ENCODE measurements at places on chromosomes 3 and 15.

DNA sequence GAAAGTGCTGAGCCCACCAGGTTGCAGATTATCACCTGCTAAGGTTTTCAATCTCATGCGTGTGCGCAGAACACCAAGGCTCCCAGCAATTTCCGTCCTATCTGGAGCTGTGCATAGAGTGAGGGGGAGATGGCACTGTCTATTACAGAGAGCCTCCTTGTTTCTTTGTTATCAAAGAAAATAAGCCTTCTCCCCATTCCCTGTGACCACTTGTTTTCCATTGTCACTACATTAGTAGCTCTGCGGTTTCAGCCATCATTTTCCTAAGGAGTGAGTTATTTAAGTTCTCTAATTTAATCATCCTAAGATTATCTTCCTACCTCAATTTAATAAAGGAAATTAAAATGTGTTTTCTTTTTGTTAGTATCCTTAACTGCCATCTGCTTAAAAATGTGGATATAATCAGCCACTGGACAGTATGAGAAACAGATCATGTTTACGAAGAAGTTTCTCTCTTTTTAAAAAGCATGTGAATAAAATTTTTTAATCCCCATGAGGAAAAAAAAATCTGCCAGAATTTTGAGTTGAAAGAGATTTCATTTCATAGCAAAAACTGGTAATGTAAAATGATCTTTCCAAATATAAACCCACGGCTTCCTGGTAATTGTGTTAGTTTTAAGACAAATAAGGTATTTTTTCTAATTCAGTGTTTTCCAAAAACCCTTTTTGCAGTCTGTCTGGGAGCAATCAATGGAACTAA lies 172.3 kb upstream of the UBE2E1 start:
- no peak for DNase-seq

- DNase-seq: no peak
These were observed 5.1 kb downstream of the SPTBN5 start for GRCh38 chr15:41888662-41889253.

GRCh38 chr3:44042772-44043171 lies 198.9 kb upstream of the TOPAZ1 start:
- no peak for DNase-seq

DNA sequence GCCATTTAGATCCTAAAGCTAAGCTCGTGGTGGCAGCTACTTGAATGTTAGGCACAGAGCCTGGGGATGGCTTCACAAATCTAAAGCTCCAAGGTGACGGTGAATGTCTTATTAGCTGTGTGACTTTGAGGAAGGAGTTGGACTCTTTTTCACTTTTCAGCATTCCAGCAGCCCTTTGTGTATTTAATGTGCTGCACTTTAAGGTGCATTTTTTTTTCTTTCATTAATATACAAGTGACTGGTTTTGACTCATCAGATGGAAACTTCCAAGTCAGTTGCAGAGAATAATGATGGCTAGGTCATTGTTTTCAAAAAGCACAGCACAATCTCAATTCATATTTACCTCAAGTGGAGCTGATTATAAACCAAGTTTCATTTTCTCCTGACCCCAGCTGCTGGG lies 55.8 kb downstream of the TMED3 start:
- DNase-seq: no peak

DNA sequence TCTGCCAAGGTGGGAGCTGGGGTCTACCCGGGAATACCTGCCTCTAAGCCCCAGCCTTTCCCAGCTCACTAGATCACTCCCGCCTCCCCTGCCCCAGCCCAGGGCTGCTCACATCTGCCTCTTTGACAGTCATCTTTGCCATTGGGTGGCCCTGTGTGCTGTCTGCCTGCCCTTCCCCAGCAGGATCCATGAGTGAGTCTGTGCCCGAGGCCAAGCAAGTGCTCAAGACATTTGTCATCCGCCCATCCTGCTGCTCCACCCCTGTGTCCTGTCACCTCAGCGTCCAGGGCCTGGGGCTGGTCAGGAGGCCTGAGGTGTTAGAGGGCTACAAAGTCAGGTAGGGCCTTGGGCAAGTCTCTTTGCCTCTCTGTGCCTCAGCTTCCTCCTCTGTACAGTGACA lies 89.4 kb downstream of the LSM3 start:
- no peak for DNase-seq

DNA sequence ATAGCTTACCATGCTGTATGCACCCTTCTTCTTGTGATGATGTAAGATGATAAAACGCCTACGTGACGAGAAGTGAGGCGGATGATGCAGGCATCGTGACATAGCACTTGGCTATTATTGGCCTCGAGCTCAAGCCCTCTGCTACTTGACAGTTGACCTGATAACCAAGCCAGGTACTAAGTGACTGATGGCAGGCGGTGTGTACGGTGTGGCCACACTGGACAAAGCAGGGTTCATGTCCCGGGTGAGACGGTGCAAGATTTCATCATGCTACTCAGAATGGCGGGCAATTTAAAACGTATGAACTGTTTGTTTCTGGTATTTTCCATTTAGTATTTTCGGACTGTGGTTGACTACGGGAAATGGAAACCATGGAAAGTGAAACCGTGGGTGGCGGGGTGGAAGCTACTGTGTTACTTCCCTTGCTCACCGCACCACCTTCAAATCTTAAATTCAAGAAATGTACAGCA lies 57.7 kb downstream of the SLC12A8 start:
- peak; percentile 16 for DNase-seq

GRCh38 chr15:93882779-93883178 lies 348.6 kb upstream of the MCTP2 start:
- no peak for DNase-seq

GRCh38 chr3:59531066-59531745 lies 481.4 kb upstream of the CFAP20DC start:
- no peak for DNase-seq

DNA sequence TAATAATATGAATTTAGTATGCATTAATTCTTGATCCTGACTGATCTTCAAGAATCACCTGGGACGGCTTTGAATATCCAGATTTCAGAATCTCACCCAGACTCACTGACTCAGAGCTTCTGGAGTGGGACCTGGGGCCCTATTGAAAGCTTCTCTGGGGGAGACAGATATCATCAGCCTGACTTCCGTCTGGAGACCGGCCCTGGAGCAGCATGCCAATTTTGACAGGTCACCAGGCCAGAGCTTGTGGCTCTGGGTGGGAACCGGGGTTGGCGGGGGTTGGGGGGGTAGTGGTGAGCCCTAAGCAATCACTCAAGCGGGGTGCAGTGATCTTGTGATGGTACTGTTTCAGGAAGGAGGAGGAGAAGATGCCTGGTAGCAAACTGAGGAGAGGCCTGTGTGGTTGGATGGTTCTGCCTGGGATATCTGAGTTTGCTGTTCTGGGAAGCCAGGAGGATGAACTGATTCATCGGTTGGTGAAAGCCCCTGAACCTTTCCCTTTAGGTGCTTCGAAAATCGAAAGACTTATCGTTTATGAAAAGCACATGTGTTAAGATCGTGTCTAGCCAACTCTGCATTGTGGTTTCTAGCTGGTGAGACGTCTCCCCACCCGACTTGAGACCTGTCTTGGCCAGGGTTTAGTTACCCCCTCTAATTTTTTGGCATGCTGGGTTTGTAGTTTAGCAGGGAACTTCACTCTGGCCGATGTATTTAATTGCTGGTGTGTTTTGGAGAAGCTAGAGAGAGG lies 263.9 kb upstream of the C2CD4B start:
- DNase-seq: no peak

GRCh38 chr3:143328451-143328850 lies 208.9 kb downstream of the CHST2 start:
- no peak for DNase-seq

GRCh38 chr3:9473496-9474065 lies 76.2 kb downstream of the SETD5 start:
- no peak for DNase-seq

GRCh38 chr3:74390121-74390877 lies 224.2 kb downstream of the CNTN3 start:
- DNase-seq: no peak

- no peak for DNase-seq
These were observed 15.2 kb upstream of the EID1 start for GRCh38 chr15:48862705-48863104.

DNA sequence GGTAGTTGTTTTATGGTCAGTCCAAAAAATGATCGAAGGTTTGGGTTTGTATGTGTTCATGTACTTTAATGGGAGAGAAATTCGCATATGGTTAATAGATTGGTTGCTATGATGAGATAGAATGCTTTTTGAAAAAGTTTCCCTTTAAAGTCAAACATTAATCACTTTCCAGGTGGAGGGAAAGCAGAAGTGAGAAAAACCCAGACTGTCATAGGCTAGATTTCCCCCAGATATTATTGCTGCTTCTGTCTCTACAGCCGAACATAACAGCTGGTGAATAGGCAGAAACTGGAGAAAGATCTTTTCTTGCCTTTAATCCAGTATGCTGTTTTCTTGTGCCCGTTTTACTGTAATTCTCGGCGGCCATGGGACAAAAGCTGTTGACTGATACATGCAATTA lies 287.6 kb downstream of the SOX2 start:
- DNase-seq: no peak

DNA sequence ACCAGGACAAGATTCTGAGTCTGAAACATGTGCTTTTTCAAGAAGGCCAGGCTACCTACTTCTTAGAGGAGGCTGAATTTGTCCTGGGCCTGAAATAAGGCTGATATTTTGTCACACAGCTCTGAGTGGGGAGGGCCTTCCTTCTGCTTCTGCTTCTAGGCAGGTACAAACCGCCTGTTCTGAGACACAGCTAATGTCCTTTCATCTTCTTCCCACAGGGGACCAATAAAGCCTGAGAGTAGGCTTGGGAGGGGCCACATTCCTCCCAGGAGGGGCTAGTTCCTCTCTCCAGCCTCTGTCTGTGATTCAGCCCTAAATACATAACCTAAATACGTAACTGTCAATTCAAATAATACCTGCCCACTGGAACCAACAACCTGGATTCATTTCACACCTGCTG lies 34.8 kb downstream of the CRYGS start:
- DNase-seq: no peak

DNA sequence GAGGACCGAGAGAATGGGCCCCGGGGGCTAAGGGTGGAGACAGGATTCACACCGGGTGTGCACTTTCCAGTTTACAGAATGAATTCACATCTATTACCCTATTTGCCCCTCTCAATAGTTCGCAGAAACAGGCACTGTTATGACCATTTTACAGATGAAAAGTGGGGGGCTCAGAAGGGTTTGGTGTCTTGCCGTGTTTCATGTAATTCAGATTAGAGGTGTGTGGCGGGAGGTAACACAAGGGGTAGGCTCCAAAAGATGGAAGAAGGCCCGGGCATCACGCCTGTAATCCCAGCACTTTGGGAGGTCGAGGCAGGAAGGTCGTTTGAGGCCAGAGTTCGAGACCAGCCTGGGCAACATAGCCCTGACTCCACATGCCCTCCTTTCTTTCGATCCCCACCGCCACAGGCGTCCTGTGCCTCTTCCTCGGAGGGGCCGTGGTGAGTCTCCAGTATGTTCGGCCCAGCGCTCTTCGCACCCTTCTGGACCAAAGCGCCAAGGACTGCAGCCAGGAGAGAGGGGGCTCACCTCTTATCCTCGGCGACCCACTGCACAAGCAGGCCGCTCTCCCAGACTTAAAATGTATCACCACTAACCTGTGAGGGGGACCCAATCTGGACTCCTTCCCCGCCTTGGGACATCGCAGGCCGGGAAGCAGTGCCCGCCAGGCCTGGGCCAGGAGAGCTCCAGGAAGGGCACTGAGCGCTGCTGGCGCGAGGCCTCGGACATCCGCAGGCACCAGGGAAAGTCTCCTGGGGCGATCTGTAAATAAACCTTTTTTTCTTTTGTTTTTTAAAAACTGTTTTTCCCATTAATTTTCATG lies 3.4 kb downstream of the DUOXA2 start:
- DNase-seq: no peak

GRCh38 chr15:83980637-83981036 lies 254.9 kb upstream of the GOLGA6L4 start:
- DNase-seq: no peak

DNA sequence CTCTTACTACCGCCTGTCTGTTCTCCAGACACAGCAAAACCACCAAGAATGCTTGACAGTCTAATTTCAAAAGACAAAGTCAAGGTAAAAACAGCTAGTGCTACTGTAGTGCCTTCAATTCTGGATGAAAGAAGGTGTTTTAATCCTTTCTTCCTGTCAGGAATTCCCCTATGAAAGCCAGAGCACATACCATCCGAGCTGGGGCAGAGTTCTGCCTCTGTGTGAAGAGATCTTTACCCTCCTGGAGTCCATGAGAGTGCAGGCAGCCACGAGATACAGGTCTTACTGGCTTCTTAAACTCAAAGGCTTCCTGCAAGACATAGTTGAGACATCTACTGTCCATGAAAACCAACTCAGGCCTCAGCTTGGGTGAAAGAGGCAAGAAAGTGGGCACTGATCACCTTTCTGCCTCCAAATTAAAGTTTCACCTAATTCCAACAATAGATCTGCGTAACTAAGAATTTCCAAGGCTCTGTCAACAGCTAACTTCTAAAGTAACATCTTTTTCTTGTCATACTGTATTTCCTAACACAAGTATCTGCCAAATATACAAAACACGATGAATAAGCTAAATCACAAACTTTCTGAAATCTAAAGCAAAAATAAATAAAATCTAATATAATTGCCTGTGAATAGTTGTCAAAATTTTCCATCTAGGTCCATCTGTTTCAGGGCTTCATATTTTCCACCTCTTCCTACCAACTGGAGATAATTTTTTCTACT lies 7.5 kb downstream of the CDC25A start:
- no peak for DNase-seq

GRCh38 chr3:134446800-134447199 lies 39.0 kb downstream of the ANAPC13 start:
- DNase-seq: no peak

DNA sequence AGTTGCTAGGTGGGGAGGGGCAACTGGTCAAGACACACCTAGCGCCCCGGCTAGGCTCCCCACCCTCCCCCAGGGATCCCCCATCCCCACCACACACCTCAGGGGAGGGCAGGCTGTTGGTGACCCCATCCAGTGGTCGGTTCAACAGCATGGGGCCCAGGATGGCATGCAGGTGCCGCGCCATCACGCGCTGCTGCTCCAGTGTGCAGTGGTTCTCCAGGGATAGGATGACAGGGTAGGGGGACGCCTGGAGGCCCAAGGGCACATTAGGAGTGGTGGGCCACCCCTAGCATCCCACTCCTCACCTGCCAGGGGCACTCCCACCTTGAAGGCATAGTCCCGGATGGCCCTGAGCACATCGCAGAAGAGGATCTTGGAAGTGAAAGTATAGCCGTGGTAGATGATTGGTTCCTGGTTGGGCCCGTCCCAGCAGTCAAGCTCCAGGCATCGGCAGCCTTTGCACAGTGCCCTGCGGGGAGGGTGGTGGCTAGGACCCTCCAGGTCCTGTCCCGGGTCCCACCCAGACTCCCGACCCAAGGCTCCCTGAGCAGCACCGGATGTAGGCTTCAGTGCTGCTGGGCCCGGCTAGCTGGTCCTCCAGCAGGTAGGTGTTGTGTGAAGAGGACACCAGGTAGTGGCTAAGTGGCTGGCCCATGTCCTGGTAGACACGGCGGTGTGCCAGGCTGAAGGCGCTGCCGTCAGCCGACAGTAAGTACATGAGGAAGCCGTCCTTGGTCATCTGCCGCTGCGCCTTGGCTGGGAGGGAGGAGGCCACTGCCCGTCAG lies 19.4 kb downstream of the VILL start:
- DNase-seq: no peak

GRCh38 chr3:179046497-179047353 lies 24.9 kb downstream of the ZMAT3 start:
- DNase-seq: no peak

GRCh38 chr3:72597756-72598195 lies 250.5 kb downstream of the SHQ1 start:
- DNase-seq: no peak

- DNase-seq: no peak
These were observed 11.9 kb downstream of the OXSM start for GRCh38 chr3:25801786-25802185.
